Colonic mucosa (tissue), 4 donors: ENCODE measurements at places on chromosomes 7 and 10. TPM values are rescaled to one million over a fixed set of nuclear protein-coding genes. Genes with fewer than 3 reads are reported as not detected.
A peak's percentile ranks its signal among the peaks of the same experiment; 100 is the strongest.

LRRD1 gene
- total RNA-seq, result not detected

- DNase-seq, result peak; percentile 88
Observed at GRCh38 chr10:123132576-123133477, 2.9 kb upstream of the HMX3 start.

DLG5 gene
- 26.1 TPM for total RNA-seq

DNA sequence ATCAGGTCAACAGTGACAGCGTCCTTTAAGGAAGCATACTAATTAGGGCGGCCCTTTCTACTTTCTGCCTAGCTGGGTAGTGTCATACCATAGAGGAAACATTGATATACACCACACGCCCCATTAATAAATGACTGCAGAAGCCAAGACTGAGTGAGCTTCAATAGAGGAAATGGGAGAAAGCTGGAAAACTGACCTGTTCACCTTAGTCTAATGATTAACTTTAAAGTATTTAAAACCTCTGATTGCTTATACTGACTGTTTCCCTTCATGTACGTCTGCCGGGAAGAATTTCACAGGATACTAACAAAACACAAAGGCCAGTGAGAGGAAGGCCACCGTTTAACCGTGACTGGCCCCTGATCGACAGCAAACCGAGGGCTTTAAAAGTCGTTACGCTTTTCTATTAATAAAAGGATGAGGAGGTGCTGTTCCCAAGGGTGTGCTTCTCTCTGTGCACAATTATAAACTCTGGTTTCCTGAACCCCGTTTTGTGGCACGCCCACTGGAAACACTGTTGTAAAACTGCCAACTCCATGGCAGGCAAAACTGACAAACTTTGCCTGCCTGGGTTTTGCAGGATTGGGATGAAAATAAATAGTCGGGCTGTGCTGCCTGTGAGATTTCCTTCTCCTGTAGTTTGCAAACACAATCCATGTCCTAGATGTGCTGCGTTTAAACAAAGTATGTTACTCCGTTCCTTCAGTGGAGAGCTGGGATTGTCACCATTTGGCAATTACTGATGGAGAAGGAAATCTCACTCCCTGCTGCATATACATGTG is 137.6 kb downstream of the NRP1 start:
- peak; percentile 29 for DNase-seq
